ENCODE measurements at places on chromosomes 16 and 17.

DNA sequence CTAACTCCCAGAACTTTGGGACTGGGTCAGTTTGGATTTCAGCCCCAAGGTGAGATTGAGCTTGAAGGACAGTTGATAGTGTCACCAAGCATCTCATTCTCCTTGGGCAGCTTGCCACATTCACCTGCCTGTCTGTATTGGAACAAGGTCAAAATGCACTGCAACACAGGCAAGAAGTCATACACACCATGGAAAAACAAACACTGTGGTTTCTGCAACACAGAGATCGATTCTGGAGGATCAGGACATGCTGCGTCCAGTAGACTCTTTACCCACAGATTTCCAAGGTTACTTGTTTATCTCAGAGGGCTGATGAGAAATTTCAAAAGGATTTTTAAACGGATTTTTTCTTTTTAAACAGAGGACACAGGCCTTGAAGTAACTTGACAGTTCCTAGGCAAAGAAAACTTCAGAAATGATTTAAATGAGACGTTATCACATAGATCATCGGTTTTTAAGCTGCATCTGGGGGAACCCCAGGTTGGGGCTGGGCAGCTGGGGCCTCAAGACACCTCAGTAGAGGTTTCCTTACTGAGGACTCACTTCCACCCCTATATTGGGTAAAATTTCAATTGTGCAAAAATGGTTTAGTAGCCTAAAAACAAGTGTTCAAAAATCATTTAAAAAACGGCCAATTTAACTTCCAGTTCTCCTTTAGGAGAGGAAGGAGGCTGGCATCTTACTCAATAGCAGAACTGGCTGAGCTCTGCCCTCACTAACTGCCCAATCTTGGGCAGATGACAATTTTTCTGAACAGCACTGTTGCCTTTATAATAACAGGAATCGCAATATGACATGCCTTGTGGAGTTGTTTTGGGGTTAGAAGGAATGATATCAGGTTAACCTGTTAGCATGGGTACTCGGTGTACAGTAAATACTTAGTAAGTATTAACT, 299.3 kb downstream of the XYLT1 start:
- no peak for DNase-seq

- no peak for DNase-seq
Observed at GRCh38 chr17:67475161-67475937, 98.3 kb downstream of the PITPNC1 start.

GRCh38 chr16:6009151-6009550, 911.6 kb upstream of the EEF2KMT start:
- no peak for DNase-seq

GRCh38 chr17:37037590-37038155, 88.9 kb downstream of the AATF start:
- no peak for DNase-seq

DNA sequence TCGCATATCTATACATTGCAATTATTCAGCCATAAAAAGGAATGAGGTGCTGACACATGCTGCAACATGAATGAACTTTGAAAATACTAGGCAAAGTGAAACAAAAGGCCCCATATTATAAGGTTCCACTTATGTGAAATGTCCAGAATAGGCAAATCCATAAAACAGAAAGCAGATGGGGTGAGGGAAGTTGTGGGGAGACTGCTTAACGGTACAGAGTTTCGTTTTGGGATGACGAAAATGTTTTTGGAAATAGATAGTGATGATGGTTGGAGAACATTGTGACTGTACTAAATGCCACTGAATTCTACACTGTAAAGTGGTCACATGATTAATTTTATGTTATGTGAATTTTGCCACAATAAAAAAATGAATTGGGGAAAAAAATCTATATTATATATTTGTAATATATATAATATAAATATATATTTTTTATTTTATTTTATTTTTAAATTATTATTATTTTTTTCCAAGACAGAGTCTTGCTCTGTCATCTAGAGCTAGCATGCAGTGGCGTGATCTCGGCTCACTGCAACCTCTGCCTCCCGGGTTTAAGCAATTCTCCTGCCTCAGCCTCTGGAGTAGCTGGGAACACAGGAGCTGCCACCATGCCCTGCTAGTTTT, 4.2 kb upstream of the GNA13 start:
- DNase-seq, result no peak

DNA sequence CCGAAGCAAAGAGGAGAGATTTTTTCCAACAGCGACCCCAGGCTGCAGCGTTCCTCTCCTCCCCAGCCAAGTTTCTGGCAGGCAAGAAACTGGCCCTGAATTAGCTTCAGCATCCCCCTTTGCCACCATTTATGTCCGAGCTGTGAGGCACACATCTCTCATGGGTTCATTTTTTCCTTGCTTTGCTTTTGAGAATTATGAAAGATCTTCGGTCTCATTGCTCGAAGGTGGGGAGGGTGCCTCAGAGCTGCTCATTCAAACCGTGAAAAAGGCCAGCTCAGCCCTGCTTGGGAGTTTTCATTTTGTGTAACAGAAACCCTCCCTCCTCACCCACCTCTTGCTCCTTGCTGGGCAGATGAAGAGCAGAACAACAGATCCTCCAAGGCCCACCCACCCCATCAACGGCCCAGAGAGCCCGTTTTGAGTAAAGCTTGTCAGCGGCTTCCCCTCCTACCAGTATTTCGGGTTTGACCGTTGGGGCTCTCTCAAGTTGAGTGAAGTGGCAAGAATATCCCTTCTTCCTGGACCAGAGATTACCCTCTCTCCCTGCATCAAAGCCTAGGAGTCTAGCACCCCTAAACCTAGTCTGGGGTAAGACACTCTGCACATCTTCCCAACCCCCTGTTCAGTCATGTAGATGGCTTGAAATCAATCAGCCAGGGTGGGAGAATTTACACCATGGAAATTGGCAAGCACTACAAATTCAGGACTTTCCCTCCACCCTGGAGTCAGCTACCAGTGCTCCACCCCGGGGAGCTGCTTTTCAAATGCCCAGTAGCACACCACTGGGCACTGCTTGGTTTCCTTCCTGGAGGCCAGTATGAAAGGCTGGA, 1.8 kb downstream of the CCR7 start:
- no peak for DNase-seq

DNA sequence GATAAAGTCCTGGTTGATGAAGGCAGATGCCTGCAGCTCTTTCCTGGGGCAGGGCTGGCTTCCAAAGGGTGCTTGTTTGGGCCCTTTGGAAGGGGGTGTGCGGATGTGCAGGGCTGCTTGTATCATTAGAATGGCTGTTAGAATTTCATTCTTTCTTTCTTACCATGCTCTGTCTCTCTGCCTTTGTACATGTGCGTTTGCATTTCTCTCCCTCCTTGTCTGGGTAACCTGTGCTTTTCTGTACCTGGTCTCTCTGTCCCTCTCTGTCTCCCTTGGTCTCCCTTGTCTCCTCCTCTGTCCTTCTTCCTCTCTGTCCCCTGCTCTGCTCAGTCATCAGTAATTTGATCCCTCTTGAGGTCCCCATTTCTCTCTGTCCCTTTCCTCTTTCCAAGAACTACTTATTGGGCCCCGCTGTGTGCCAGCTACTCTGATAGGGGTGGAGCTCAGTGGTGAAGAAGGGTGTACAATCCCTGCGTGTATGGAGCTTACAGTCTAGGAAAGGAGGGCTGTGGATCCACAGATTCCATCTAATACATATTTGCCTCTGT, 69.3 kb downstream of the PLCG2 start:
- no peak for DNase-seq

DNA sequence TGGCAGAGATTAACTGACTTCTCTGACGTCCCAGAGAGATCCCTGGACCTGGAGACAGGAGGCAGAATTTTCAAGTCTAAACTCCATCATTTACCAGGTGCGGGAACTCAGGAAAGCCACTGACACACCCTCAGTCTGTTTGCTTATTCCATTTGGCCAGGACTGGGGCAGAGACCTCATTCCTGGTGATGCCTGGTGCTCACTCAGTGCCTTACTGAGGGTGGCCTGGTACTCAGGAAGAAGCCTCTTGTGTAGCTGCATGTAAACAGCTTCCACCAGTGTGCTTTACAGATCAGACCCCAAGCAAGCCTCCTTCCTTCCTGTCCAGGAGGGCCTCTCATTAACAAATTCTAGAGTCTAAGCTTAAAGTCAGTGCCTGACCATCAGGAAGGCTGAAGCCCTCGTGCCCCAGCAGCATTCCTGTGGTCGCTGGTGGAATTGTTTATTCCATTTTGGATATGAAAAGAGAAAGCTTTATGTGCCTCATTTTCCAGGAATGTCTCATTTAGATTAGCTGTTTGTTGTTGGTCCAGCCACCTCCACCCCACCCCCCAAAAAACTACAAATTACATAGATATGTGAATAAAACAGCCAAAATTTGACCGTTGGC, 236.1 kb upstream of the CDH5 start:
- no peak for DNase-seq

DNA sequence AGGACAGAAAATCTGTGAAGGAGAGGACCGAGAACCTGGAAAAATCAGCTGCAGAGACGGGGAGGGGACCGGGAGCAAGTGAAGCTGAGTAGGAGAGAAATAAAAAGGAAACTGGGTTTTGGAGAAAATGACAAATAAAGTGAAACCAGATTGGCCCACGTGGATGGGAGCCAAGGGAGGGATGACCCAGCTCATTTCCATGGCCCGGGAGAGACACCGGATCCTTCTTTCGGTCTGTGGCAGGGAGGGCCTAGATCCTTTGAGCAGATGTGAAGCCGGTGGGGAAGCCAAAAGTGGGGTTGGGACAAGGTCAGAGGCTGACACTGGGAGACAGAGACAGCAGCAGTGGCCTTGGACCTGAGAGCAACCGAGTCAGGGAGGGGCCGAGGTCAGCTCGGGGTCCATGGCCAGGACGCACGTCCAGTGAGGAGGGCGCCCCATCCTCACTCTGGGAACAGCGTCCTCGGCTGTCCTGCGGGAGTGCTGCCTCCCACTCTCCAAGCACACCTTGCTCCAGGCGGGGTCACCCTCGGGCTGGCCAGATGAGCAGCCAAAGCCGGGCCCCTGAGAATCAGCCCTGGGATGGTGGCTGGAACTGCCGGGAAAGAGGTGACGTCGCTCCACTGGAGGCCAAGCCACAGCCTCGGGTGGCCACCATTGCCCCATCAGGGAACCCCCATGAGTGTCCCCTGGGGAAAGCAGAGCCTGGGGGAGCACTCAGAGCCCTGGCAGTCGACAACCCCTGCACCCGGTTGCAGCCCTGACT, 50.8 kb upstream of the CDR2 start:
- no peak for DNase-seq

DNA sequence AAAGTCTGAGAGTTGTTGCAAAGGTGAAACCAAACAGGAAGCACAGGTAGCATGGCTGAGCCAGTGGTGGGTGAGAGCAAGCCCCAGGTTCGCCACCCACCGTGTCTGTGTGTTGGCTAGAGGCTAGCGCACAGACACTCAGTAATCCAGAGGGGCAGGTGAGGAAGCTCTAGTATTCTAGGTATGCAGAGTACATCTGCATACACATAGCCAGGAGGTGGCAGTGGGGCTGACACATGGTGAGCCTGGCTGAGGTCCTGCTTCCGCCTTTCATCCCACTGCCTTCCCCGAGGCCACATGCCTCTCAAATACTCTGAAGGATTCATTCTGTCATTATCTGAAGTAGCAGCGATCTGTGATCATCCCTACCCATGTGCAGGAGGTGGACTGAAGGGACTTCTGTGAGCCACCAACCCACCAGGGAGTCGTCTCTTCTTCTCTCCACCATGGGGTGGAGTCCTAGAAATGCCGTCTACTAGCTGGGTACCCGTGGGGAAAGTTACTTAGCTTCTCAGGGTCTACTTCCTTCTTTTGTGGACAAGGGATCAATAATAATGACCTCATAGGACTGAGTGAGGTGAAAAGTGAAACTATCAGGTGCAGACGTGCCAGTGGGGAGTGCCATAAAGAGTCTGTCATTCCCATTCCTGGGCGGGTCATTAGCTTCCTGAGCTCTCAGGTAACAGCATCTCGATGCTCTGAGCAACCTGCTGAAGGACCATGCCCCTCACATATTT, 36.0 kb upstream of the ICAM2 start:
- no peak for DNase-seq

DNA sequence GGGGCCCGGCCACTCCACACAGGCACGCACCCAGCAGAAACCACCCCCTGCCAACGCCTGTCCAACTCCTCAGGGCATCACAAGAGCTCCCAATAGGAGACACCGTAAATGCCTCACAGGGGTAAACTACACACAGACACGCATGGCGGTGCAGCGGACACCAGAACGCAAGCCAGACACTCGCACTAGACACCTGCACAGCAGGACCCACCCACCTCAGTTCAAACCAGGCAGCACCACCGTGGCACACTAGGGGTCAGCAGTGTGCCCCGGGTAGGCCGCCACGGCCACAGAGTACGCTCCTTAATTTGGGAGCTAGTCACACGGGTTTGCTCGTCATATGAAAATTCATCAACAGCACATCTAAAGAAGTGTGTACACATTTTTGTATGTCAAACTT, 3.4 kb downstream of the SLC38A10 start:
- no peak for DNase-seq

GRCh38 chr16:30699615-30700099, 686 bp downstream of the SRCAP start:
- DNase-seq, result no peak

- no peak for DNase-seq
Observed at GRCh38 chr16:30131869-30132475, 9.0 kb upstream of the MAPK3 start.

DNA sequence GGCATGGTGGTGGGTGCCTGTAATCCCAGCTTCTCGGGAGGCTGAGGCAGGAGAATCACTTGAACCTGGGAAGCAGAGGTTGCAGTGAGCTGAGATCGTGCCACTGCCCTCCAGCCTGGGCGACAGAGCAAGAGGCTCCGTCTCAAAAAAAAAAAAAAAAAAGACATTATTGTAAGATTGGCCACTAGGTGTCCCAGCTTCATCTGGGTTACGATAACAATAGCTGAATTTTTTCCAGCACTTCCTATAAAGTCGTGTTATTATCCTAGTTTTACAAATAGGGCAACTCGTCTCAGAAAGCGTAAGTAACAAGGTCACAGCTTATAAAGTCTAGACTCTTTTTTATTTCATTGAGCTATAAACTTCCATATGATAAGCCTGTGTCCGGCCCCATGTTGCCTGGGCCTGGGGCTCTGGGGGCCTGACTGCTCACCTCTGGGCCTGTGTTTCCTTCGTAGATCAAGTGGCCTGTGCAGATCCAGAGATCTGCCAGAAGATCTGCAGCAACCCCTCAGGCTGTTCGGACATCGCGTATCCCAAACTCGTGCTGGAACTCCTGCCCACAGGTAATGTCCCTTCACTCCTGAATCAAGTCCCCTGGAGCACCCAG, 60.5 kb downstream of the SLC5A11 start:
- no peak for DNase-seq

DNA sequence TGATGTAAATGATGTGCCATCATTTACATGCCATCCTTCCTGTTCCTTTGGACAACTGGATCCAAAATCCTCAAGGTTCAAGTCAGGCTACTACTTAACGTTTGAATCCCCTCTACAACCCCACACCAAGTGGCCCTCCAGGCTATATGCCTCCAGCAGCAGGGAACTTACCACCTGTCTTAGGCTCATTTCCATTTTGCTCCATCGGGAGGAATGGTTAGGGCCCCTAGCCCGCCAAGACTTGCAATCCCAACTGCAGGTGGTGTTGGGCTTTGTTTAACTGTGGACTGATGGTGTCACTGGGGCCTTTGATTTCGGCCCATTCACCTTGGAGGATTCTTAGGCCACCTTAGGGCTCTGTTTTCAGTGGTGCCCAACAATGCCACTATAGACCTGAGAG, 9.7 kb downstream of the HNF1B start:
- DNase-seq, result no peak

GRCh38 chr17:81064678-81065475, 29.9 kb downstream of the BAIAP2 start:
- DNase-seq, result no peak

- DNase-seq, result no peak
Observed at GRCh38 chr17:17628388-17629008, 37.0 kb upstream of the PEMT start.

GRCh38 chr17:3222505-3222904, 15.0 kb downstream of the OR1A1 start:
- DNase-seq, result no peak
